ENCODE measurements at places on chromosomes 4 and X.

GRCh38 chrX:2707334-2707760 lies 16.3 kb downstream of the CD99 start:
- DNase-seq: peak; percentile 29

DNA sequence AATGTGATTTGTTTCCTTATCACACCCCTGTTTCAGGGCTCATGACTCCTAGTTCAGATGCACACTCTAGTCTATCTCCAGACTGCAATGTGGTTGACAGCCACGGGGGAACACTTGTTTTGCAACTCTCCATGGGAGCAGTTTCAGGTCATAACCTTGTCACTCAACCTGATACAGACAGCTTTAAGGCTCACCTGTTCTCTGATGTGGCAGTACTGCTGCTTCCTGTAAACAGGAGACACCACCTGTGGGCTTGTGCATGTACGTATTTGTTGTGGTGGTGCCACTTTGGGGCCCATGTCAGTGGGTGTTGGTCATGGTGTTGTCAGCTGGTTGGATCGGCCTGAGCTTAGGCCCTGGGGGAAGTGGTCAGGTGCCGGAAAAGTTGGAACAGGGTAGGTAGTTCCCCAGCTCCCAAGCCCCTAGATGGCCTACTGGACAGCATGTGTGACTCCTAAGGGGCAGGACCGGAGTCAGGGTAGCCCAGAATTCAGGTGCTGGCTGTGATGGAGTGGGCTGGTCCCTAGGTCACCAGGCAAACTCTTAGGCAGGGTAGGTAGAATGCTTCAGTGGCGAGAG lies 46.2 kb downstream of the FAM9B start:
- no peak for DNase-seq

DNA sequence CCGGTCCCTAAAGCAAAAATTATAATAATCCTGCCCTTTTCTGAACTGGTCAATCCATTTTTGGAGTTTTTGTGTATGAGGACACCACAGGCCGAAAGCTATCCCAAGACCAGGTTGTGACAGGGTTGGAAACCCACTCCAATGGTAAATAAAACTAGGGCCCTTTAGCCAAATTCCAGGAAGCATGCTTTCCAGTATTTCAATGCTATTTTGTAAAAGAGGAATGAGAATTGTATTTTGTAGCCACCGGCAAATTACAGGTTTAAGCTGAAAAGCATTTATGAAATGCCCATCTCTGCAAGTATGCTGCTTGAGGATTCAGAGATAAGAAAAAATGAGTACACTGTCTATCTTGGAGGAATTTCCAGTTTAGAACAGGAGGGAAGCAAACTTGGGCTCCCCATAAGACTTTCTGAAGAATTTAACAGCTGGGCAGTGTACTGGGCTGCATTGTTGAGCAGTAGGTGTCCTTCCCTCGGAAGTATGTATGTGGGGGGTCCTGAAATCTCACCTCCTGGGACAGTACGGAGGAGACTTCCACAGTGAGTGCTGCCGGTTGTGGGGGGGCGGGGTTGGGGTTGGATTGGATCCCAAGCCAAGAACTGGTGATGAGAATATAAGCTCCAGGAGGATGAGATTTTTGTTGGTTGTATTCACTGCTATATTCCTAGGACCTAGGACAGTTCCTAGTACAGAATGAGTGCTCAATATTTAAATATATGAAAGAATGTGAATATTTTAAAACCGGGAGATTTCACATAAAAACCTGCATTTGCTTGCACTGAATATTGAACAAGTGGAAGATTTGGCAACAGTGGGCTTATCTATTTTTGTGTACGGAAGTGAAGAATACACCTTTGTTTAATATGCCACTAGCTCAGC lies 26.8 kb downstream of the OCIAD2 start:
- no peak for DNase-seq

DNA sequence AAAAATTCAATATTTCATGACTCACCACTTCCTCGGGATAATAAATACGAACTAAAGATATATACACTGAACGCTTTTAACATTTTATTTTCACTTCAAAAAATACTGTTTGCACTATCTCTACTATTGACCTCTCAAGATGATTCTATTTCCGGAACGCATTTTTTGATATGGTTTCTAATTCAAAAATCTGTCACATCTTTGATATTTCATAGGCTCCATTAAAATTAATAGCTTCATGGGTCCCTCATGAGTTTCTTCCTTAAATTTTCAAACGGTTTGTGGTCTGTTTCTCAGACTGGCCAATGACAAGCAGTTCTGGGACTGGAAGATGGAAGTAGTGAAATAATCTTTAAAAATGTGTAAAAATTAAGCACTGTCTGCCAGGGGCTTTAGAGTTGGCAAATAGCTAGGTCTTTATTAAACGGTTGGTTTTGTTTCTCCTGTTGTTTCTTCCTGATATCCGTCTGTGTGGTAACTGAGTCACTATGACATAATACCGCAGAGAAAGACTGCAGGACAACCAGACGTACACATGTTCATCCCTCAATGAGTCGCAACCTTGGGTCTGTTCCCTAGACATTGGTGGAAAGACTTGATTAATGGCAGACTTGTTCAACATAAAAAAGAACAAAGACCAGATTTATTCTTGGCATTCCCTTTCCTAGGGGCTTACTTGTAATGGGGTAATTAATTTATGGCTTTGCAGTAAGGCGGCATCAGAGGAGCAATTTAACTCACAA lies 133.8 kb downstream of the PALLD start:
- no peak for DNase-seq

DNA sequence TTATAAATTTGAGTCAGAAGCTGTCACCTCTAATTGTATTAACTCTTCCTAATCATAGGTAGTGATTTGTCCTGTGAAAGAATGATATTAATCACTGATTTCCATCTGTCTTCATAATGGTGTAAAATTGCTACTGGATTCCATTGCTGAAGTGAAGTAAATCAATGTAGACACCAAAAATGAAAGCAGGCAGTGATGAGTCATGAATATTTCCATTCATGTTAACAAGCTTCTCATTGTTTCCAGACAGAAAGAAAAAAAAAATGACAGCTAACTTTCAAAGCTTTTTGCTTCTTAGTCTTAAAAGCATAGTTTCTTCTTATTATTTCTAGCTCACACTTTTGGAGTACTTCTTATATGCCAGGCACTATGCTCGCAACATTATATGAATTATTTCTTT lies 21.5 kb downstream of the FAM114A1 start:
- DNase-seq: no peak

- no peak for DNase-seq
Observed at GRCh38 chr4:10006231-10006600, 15.1 kb downstream of the SLC2A9 start.

DNA sequence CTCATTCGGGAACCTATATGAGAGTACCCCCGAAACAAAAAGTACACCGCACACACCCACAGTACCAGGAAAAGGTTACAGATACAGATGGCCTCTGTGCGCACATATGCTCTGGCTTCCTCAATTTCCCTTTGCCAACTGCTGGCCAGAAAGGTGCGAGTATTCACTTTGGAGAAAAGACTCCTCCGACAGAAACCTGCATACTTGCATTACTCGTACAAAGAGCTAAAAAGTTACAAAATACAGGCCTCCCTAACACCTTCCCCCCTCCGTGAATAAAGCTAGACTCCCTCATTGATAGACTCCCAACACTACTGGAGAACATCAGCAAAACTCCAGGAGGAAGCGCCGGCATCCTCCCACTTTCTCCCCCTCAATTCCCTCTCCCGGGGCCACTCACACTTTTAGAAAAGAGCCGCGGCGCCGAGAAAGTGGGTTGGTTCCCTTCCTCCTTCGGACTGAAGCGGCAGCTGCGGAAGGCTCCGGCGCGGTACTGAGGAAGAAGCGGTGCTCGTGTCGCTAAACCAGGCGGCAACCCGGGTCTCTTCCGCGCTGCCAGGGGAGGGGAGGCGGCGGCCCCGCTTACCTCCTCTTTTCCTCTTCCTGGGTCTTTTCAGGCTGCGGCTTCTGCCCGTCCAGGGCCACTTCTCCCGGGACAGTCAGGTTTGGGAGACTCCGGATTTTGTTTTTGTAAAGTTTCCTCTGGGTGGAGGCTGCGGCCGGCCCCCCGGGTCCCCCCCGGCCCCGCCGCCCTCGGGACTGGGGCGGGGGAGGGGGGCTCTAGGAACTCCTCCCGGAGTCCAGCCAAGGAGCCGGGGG lies 1.1 kb downstream of the FBXW7 start:
- peak; percentile 52 for DNase-seq

- DNase-seq: no peak
Observed at GRCh38 chrX:15129412-15129811, 140.5 kb downstream of the ASB9 start.

DNA sequence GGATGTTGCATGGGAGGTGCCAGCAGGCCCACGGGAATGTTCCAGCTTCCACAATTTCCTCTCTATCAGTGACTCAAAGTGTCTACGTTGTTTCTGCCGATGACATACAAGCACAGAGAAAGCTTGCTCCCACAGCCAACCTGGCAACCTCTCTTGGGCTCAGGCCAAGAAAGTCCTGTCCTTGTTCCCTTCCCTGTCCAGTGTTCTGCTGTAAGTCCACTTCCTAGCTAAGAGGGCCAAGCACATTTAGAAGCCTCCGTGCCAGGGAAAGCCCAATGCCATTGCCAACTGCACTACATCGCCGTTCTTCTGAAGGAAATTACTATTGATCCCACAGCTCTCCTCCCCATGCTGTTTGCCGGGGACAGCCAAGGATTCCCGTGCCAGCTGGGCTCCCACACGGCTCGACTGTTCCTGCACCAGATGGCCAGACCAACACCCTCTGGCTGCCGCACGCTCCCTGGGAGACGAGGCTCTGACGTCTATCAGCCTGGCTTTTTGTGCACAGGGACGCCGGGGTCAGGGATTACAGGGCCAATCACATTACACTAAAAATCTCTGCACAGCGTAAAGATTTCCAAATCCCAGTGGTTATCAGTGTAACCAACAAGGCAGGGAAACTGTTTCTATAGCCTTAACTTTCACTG lies 284.0 kb downstream of the BCOR start:
- peak; percentile 80 for DNase-seq

- peak; percentile 22 for DNase-seq
Observed at GRCh38 chr4:21915761-21916160, 32.8 kb downstream of the KCNIP4 start.

- no peak for DNase-seq
Observed at GRCh38 chrX:103941201-103941975, 21.0 kb upstream of the TMSB15B start.

- no peak for DNase-seq
Observed at GRCh38 chr4:129345609-129346008, 249.7 kb downstream of the C4orf33 start.

GRCh38 chr4:176668324-176668723 lies 124.4 kb downstream of the VEGFC start:
- no peak for DNase-seq

DNA sequence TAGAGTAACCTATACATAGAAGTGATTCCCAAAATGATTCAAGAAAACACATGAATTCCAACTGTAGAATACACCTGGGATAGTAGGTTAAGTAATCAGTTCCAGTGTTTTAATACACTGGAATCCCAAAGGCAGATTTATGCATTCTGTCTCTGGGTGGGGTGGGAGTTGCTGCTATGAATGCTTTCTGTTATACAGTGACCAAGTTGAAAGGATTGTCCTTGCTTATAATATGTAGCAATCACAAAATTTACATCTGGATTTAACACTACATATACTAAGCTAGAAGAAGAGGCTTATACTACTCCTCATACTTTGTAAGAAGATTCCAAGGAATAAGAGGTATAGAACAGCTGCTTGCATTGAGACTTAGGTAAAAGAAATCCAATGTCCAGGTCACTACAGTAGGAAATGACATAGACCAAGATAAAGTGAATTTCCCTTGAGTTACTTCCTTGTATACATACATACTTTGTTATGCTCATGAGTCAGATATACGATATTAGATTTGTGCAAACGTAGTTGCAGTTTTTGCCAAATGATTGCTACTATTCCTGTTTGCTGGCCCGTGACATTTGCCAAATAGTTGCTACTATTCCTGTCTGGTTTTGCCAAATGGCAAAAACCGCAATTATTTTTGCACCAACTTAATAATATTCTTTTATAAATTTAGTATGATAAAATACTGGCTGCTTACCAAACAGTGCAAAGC lies 210.5 kb upstream of the DIAPH2 start:
- DNase-seq: no peak

- DNase-seq: no peak
Observed at GRCh38 chr4:108060686-108061321, 71.1 kb downstream of the HADH start.
